ENCODE measurements at places on chromosomes 12 and 14.

GRCh38 chr12:89892436-89892835 is 183.8 kb upstream of the ATP2B1 start:
- DNase-seq, result no peak

GRCh38 chr12:33330940-33331339 is 108.7 kb downstream of the SYT10 start:
- no peak for DNase-seq

DNA sequence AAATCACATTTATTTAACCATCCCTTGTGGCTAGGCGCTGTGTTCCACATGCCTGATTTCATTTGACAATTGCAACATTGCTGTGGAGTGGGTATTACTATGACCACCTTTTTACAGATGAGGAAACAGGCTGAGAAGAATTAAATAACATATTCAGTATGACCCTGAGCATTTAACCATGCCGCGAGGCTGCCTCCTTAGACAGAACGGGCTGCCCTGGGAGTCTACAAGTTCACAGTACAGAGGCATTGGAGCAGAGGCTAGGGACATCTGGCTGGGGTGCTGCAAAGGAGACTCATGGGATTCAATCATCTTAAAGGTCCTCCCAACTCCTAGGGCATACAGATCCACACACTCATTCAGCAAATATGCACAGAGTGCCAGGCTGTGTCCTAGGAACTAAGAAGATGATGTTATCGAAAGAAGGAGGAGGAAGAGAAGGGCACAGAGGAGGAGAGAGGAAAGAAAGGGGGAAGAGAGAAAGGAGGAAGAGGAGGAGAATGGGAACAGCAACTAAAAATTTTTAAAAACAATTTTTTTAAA is 164.7 kb upstream of the CCND2 start:
- DNase-seq, result no peak

DNA sequence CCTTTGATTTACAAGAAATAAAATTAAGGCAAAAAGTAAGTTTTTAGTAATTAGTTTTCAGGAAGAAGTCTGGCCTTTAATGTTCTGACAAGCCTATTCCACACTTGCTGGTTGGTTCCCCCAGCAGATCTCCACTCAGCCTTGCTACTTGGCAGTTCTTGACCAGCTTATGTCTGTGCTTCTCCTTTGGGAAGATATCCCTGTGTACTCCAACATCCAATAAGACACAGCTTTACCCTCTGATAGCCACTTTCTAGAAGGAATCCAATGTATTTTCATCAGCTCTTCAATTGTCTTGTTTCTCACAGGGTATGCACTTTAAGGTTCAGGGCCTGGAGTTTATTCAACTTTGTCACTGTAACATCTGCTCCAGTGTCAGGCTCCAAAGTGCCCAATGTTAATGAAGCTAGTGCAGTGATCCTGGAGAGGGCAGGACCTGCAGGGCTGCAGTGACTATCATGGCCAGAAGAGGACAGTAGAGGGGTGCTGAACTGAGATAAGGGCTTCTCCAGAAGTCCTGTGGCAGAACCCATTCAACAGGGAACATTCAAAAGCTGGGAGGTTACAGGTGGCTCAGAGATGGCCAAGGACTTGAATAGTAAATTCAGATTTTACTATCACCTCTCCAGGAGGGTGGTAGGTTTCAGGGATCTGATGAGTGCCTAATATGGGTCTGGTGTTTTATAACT is 22.9 kb downstream of the JKAMP start:
- DNase-seq, result no peak

GRCh38 chr12:52442600-52443061 is 8.5 kb upstream of the KRT75 start:
- DNase-seq, result no peak

Measured in brain pericyte (primary cell).